ENCODE measurements at places on chromosomes 1 and 21.

DNA sequence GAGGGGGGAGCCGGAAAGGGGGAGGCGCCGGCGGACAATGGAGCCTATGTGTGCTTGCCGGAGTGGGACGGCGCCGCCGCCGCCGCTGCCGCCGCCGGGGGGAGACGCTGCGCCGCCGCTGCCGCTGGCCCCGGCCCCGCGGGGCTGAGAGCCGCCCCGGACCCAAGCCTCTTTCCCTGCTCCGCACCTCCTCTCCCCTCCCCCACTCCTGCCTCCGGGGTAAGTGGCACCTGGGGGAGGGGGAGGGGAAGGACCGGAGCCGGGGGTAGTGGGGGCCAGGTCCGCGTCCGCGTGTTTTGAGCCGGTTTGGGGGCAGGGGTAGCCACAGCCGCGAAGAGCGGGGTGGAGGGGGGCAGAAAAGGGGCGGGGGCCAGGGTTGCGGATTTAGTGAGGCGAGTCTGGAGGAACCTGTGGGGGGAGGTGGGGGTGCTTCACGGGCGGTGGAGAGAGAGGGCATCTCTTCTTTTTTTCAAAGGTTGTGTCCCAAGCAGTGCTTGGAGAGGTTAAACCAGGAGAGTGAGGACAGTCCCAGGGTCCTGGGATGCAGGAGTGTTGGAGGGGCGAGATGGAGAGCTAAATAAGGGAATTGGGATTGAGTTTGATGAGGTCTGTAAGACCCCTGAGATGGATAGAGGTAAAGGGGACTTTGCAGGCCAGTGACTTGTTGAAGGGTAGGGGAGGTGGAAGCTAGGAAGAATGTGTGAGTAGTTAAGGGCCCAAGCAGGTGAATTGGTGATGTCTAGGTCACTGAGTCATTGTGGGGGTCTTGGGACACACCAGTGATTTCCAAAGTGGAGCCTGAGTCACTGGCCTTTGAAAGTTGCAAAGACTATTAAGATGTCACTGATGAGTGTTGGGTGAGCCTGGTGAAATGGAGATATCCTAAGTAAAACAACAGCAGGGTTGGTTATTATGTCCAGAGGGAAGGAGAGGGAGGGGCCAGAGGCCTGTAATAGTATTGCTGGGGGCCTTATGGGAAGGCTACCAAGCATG, 59.1 kb downstream of the BCL9 start:
- DNase-seq: no peak

- DNase-seq: no peak
Observed at GRCh38 chr1:192546596-192547190, 28.9 kb upstream of the RGS1 start.

DNA sequence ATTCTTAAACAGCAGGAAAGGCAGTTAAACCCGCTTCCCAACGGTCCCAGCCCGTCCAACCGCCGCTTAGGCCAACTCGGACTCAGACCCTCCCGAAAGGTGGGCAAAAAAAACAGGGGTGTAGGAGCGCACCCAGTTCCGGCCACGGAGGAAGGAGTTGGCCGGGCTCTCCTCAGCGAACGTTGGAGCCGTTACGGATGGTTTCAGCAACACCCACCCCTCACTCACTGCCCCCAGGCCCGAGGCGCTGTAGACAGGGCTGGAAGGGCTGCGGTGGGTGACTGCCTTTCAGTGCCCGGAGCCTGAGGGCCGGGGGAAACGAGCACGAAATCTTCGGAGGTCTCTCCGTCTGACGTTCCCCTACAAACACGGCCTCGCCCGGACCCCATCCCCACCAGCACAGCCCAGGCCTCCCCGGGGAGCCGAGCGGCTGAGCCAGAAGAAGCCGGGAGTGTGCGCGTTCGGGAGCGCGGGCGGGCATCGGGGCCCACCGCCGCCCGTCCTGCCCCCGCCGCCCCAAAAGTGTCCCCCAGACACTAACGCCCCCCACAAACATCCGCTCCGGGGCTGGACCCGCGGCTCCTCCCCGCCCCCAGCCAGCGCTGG, 1.3 kb downstream of the KDM5B start:
- no peak for DNase-seq

GRCh38 chr1:96096613-96097321, 624.8 kb upstream of the PTBP2 start:
- DNase-seq: no peak

DNA sequence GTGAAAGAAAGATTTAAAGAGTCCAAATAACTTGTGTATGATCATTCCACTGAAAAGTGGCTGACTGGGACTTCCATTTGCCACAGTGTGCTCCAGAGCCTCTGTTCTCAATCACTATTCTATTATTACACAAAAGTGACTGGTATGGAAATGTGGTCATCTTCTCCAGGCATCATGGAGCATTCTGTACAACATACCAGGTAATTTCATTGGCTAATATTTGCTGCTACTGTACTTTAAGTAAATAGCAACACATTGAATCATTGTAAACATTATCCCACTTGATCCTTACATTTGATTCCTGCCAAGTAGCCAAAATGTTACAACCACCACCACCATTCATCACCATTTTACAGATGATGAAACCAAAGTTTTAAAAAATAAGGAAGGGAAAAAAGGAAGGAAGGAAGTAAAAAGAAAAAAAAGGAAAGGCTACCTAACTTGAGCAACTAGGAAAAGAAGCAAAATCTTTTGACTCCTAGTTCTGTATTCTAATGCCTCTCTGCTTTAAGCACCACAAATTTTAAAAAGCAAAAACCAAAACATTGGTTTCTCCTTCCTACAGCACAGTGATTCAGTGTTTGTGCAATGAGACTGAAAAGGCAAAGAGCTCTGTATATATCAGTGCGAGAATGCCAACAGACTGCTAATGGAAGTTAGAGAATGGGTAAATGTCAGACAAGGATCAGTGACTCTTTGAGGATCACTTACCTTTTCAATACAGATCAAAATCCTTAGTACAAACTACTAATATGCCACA, 361.4 kb upstream of the PTBP2 start:
- no peak for DNase-seq

GRCh38 chr1:91836331-91837040, 49.5 kb downstream of the TGFBR3 start:
- DNase-seq: no peak

All from NCI-H187 (cell line).